ENCODE measurements at places on chromosomes 16 and 17. TPM values are rescaled to one million over a fixed set of nuclear protein-coding genes. Genes with fewer than 3 reads are reported as not detected.

DNA sequence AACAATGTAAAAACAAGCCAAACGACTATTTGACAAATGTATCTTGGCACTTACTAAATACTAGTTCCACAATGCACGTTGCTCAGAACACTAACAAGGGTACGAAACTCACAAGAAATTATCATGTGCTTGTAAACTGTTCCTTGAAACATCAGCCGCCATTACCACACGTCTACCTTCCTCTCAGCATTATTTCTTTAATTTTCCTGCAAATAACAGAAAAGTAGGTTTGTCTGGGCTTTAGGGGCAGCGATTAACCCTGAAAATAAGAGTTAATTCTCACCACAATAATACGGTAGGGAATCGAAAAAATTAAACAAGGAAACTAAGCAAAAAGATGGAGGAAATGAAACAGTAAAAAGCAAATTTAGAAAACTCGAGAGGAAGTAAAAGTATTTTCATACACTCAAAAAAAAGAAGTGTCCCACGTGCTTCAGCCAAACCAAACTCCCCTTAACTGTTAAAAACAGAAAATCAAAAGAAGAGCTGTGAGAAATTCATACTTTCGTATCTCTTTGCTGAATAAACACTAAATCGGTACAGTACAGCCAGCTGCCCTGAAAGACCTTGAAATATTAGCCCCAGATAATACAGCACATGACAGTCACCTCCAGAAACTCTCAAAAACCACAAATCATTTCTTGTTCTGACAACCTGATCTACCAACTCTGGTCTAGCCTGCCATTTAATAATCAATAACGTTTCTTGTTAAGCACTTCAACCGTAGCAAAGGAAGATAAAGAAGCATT lies 1.2 kb downstream of the ARHGAP17 start:
- H3K36me3 ChIP-seq: no peaks in the 10 kb centered on the region
- H3K27me3 ChIP-seq: no peaks in the 10 kb centered on the region
- H3K4me1 ChIP-seq: peaks cover 29% of the 10 kb centered on the region
- H3K4me3 ChIP-seq: peak overlapping the region; percentile 73
- peak overlapping the region; percentile 95 for H3K27ac ChIP-seq

The RND2 gene
- 0.64 TPM for total RNA-seq

GRCh38 chr16:56493126-56493525 lies 26.7 kb downstream of the BBS2 start:
- peaks cover 15% of the 10 kb centered on the region for H3K36me3 ChIP-seq
- no peaks in the 10 kb centered on the region for H3K4me1 ChIP-seq
- H3K4me3 ChIP-seq: no peak overlapping the region
- no peak overlapping the region for H3K27ac ChIP-seq
- DNase-seq: no peak
- H3K27me3 ChIP-seq: no peaks in the 10 kb centered on the region

The CA5A gene
- total RNA-seq: not detected

DNA sequence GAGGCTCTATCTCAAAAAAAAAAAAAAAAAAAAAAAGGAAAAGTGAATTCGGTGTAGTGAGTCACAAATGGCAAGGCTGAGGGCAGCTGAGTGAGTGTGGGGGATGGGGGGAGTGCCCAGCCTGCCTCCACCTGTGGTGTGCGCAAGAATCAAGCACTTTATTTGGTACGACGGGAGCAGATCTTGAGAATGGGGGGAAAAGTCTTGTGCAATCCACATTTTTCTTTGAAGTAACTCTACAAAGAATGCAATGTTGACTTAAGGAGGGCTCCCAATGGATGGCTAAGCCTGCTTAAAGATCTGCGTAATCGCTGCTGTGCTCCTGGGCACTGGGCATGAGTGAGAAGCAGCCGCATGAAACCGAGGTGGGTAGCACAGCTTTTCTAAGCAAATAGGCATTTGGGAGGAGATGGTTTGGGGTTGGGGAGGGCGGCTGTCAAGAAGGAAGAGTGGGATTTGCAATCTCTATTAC lies 28.2 kb downstream of the ATP2C2 start:
- no peak for DNase-seq
- H3K4me3 ChIP-seq: no peak overlapping the region
- peaks cover under 1% of the 10 kb centered on the region for H3K4me1 ChIP-seq

- H3K36me3 ChIP-seq: no peaks in the 10 kb centered on the region
- H3K4me1 ChIP-seq: no peaks in the 10 kb centered on the region
- peaks cover 18% of the 10 kb centered on the region for H3K27me3 ChIP-seq
- no peak overlapping the region for H3K27ac ChIP-seq
These were observed 23.6 kb downstream of the ZNF469 start for GRCh38 chr16:88406096-88407041.
